Fibroblast of the aortic adventitia (primary cell): ENCODE measurements at places on chromosomes 5 and 9. TPM values are rescaled to one million over a fixed set of nuclear protein-coding genes. Genes with fewer than 3 reads are reported as not detected.

- DNase-seq, result no peak
Observed at GRCh38 chr5:67541875-67542274, 345.3 kb upstream of the CD180 start.

- DNase-seq, result peak; percentile 68
Observed at GRCh38 chr9:6414247-6414641, 1.2 kb downstream of the UHRF2 start.

DNA sequence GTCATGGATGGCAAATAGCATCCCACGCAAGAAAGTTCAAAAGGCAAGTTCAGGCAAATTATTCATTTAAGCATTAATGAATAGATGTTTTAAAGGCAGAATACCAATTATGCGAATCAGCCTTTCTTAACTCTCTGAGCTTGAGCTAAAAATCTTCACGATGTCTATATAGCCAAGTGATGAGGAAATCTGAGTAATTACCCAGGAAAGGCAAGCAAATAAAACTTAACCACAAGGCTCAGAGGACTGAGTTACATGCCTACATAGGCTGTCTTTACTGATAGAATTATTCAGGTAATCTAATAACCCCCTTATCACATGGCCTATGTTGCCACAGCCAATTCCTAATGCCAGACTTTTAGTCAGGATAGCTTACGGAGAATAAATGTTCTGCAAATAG, 120.8 kb upstream of the MTAP start:
- peak; percentile 87 for DNase-seq

- DNase-seq, result peak; percentile 66
Observed at GRCh38 chr9:107492381-107492970, 2.9 kb upstream of the KLF4 start.

DNA sequence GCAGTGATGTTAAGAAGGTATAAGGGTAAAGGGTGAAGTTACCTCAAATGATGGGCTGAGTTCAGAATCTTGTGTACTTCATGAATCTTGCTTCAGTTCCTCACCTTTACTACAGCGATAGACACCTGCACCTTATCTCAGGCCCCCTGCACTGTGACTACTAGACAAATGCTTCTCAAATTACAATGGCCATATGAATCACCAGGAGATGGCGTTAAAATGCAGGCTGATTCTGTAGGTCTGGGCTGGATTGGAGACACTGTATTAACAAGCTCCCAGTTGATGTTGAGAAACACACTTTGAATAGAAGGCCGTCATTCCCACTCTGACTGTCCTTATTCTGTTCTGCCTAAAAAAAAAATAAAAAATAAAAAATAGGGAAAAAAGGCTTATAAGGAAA, 29.8 kb downstream of the TARS1 start:
- DNase-seq, result peak; percentile 78

GRCh38 chr5:89299998-89300397, 417.0 kb upstream of the MEF2C start:
- DNase-seq, result no peak

DNA sequence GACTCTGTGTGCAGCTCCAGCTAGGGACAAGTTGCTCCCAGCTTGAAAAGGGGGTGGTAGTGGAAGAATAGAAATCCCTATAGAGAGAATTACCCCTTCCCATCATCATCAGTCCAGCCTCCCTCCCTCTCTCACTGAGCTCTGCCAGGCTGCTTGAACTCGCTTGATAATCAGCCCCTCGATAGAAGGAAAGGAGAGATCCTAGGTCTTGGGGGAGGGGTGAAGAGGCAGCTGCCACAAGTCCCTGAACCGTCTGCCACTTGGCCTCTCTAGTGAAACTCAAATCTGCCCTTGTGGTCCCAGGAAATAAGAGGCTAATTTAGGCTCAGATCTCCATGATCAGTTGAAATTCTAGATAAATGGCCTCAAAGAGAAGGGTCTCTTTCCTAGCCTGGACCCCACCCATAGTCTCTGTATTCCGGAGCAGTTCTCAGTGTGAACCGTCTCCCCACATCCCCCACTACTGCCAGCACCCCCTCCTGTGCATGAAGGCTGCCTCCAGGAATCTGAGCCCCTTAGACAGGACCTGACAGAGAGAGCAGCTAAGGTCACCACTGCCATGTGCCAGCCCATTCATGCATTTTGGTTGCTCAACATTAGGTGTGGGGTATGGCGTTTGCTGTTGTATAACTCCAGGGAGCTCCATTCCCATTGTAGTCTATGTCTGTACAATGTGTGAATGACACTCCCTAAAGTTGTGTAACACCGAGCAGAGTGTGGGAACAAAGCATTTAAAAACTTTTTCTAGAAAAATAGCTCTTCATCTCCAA, 5.5 kb downstream of the DNAJB5 start:
- DNase-seq, result peak; percentile 79

- DNase-seq, result peak; percentile 43
Observed at GRCh38 chr9:112925058-112925641, 34.5 kb upstream of the SLC46A2 start.

GRCh38 chr5:64333886-64334285, 168.2 kb downstream of the RNF180 start:
- DNase-seq, result no peak

DNA sequence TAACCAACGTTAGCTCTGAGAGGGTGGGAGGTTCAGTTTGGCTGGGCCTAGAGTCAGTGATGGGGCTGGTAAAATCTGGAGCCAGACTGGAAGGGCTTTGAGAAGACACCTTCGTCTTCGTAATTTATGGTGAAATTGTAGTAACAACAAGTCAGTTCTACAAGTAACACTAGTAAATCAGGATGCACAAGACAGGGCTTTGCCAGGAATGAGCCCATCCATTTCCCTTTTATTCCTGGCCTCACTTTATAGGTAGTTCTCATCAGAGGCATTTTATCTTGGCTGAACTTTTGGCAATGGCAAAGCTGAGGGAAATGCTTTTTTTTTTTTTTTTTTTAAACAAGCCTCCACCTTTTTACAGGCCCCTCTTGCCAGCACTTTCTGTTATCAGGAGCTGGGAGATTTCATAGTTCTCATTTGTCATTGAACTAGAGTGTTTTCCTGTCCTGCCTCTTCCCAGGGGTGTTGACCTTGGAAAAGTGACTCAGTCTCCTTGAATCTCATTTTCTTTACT, 110.5 kb upstream of the KLF4 start:
- peak; percentile 81 for DNase-seq

GRCh38 chr5:80181618-80182211, 74.1 kb downstream of the SERINC5 start:
- DNase-seq, result peak; percentile 45

DNA sequence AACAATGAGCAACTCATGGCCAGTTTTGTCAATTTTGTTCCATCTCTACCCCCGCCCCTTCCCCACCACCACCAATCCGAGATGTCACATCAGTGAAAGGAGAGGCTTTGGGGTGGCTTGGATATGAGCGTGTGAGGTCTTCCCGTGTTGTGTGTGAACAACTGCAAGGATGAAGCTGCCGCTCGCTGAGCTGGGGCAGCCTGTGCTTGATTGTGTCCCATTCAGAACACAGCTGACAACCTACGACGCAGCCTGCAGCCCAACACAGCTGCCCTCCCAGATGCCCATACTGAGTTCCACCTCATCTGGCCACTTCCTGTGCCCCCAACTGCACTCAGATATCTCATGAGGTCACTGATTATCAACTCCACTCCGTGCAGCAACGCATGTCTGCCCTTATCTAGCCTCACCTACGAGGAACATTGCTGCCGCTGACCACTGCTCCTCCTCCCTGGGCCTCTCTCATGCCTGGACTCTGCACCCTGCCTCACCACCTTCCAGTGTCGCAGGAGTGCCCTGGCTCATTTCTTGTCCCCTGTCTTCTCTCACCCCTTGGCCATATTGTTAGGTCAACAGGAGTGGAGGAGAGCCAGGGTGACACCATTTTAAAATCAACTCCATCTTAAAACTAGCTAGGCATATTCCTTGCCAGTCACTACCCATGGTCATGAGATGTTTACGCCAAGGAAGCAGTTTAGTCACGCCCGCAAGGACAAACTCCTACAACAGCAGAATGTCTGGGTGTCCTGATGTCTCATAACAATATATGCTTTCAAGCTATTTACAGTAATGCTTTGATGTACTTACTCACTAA, 7.3 kb upstream of the IL4 start:
- DNase-seq, result no peak

GRCh38 chr5:144141585-144141984, 28.9 kb downstream of the YIPF5 start:
- no peak for DNase-seq

GRCh38 chr5:165405340-165405739, 1899.9 kb downstream of the MAT2B start:
- DNase-seq, result no peak

DNA sequence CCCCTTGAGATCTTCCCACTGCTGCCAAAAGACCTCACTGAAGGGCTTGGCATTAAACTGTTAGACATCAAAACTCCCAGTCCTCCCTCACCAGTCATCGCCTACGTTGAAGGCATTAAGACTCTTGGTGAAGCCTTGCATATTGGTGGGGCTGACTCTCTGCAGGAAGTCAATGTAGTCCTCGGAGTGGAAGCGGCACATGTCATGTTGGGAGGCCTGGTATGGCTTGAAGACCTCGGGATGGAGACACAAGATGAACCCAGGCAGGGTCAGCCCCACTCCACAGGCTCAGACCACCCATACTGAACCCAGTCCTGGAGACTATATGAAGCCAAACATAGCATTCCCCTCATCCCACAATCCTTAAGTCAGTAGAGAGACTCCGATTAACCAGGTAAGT, 1.9 kb downstream of the HDAC3 start:
- DNase-seq, result no peak

- DNase-seq, result no peak
Observed at GRCh38 chr5:33297760-33298216, 143.0 kb upstream of the TARS1 start.

Gene CNTNAP3B
- 6.4 and 118 TPM in 2 replicates for total RNA-seq

Gene OR4F3
- 0.54 TPM in 1 of 2 replicates, not detected in the other for total RNA-seq

Gene SELENOP
- 58.1 and 119 TPM in 2 replicates for total RNA-seq

Gene LECT2
- total RNA-seq, result not detected in 2 replicates

Gene TEX10
- 36.0 and 41.6 TPM in 2 replicates for total RNA-seq
